Stimulated activated CD8-positive, alpha-beta memory T cell treated with anti-CD3 and anti-CD28 coated beads, Interleukin-7, amount 100 ng/mL, for 4 hours (primary cell): ENCODE measurements at places on chromosomes 2 and 18.

DNA sequence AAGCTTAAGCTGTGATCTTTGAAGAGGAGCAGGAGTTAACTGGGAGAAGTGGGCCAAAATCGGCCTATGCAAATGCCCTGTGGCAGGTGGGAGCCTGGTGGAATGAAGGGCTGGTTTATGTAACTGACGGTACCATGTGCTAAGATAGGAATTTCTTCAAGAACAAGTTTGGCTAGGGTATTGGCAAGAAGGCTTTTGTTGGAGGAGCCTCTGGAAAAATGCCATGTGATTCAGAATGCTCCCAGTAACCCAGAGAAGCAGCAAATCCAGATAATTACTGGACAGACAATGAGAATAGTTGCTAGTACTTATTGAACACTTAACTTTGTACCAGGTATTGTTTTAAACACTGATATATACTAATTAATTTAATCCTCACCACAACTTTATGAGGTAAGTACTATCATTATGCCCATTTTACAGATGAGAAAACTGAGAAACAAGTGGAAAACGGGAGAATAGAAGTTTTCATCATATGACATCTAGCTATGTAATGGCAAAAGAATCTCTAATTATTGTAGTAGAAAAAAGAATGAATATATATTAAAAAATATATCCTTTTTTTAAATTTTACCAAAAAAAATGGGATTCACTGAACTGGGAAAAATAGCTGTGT is 9.1 kb upstream of the FAM124B start:
- DNase-seq = no peak

GRCh38 chr2:151620761-151621160 is 113.5 kb downstream of the NEB start:
- no peak for DNase-seq

GRCh38 chr18:22643731-22644130 is 226.0 kb upstream of the CTAGE1 start:
- no peak for DNase-seq

GRCh38 chr2:70523996-70524965 is 29.3 kb downstream of the TGFA start:
- DNase-seq = peak; percentile 40

DNA sequence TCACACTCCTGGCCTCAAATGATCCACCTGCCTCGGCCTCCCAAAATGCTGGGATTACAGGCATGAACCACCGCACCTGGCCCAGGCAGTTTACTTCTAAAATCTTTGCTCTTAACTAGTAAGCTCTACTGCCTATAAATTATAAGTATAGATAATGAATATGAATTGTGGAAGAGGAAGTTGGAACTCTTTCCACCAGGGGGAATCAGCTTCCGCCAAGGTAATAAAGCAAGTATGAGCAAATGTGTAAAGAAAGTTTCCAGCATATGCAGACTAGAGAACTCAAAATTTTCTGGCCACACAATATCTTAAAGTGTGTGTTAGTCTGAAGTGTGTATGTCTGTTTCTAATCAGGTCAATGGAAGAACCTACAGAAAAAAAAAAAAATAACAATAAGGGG is 68.1 kb downstream of the RMDN2 start:
- no peak for DNase-seq

GRCh38 chr18:62596145-62597005 is 73.5 kb downstream of the ZCCHC2 start:
- no peak for DNase-seq

DNA sequence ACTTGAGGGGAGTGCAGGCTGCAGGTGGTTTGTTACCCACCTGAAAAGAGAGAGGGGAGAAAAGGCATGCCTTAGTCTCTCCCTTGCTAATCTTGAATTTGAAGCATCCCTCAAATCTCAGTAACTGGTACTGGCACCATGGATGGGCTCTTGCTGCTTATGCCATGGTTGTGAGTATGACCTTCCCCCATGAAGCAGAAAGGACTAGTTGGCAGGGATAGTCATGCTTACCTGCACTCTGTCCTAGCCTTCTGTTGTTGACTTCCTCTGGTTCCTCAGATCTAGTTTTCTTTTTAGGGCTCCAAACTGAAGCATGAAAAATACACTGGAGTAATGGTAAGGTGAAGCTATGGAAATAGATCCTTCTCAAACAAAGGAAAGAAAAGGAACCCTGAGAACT is 191.2 kb downstream of the SPAG16 start:
- no peak for DNase-seq

- no peak for DNase-seq
These were observed 42.0 kb upstream of the STK17B start for GRCh38 chr2:196213252-196213980.

- no peak for DNase-seq
These were observed 7.1 kb upstream of the KCMF1 start for GRCh38 chr2:84963692-84964405.

- DNase-seq = no peak
These were observed 69.3 kb upstream of the SLC16A14 start for GRCh38 chr2:230137902-230138539.
